ENCODE measurements at places on chromosomes 7 and 10.

DNA sequence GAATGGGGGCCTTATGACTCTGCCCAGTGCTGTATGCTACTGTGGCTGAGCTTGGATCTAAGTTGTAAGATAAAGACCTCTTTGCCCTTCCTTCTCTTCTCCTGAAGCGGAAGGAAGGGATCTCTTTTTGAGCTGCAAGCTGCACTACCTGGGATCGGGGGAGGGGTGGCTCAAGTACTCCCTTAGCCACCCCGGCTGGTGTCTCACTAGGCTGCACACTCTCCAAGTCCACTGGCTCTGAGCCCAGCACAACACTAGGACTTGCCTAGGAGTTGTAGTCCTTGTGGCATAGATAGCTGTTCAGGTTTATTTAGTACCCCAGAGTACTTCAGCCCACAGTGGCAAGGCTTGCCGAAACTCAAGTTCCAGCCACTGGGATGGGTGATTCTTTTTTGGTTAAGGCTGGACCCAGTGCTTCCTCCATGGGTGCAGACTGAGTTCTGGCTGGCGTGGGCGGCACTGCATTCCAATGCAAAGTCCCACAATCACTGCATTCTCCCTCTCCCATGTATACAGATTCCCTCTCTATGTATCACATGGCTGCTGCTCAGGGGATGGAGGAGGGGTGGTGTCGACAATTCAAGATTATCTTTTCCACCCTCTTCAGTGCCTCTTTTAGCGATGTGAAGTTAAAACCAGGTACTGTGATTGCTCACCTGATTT lies 76.2 kb upstream of the SLC25A13 start:
- no peak for DNase-seq

- no peak for DNase-seq
These were observed 28.1 kb upstream of the PLXDC2 start for GRCh38 chr10:19788075-19788686.

DNA sequence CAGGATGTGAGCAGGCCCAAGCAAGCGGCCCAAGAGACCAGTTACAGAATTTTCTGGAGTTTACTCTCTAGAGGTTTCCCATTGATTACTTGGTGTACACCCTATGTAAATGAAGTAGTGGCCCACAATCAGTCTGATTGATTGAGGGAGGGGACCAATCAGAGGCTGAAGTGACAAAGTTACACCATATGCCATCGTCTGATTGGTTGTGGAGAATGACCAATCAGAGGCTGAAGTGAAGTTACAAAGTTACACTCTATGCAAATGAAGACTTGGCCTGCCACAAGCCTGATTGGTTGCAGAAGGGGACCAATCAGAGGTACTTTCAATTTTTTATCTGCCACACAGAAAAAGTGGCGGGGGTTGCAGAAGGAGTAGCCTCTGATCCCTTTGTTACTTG lies 83.7 kb downstream of the KIF20B start:
- no peak for DNase-seq

- DNase-seq: peak; percentile 24
These were observed 33.7 kb downstream of the AP5Z1 start for GRCh38 chr7:4809091-4809591.

DNA sequence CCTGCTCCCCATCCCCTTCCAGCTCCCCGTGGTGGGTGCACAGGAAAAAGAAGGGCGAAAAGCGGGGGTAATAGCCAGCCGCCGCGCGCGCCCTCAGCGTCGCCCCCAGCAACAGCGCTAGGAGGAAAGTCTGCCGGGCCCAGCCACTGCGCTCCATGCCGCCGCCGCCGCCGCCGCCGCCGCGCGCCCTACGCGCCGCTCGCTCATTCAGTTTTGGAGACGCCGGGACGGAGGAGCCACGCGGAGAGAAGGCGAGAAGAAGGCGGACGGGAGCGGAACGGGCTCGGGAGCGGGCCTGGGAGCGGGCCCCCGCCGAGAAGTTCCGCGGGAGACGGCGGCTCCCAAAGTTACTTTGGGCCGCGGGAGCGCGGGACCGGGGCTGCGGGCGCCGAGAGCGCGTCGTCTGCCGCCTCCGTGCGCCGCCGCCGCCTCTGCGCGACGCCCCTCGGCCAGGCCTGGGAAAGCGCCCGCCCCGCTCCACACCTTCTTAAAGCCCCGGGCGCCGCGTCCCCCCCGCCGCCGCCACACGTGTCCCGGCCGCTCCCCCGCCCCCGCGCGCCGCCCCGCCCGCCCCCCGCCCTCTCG lies at the start of gene RELN:
Gene RELN (minus strand): TSS at position 459 of the 585 bp plus-strand sequence. CDS start 302 bp downstream, at position 157.
- DNase-seq: no peak

GRCh38 chr10:131099028-131099726 lies 212.3 kb downstream of the TCERG1L start:
- no peak for DNase-seq

DNA sequence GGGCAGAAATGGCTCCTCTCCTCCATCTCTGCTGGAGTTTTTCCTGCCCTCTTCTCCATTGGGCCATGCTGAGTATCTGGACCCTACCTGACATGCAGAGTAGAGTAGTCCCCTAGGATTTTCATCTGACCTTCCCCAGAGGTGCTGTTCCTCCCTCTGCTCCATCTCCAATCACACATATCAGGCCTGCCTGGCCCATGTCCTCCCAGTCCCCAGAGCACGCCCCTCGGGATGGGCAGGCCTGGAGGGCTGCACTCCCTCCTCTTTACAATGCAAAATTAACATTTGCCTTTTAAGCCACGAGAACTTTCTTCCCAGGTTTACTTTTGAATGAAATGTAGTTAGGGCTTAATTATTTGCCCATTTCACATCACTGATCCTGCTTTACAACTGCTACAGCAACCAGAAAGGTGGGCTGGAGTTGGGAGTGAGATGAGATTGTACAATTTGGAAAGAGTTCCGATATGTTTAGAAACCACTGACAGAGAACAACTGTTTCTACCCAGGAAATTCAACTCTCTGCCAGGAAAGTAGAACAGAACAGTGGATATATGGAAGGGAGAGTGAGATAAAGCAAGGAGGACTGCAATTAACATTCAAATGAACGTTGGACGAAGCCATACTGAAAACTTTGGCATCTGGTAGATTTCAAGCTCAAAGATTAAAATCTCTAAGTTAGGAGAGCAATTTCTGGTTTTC lies 184.0 kb upstream of the HABP2 start:
- DNase-seq: no peak

GRCh38 chr7:79285756-79286155 lies 167.7 kb downstream of the MAGI2 start:
- no peak for DNase-seq

- DNase-seq: no peak
These were observed 24.1 kb downstream of the VIPR2 start for GRCh38 chr7:159120540-159120919.

- DNase-seq: no peak
These were observed 256.4 kb upstream of the SLC26A5 start for GRCh38 chr7:103702454-103702853.

GRCh38 chr7:24271938-24272337 lies 12.1 kb upstream of the NPY start:
- no peak for DNase-seq

DNA sequence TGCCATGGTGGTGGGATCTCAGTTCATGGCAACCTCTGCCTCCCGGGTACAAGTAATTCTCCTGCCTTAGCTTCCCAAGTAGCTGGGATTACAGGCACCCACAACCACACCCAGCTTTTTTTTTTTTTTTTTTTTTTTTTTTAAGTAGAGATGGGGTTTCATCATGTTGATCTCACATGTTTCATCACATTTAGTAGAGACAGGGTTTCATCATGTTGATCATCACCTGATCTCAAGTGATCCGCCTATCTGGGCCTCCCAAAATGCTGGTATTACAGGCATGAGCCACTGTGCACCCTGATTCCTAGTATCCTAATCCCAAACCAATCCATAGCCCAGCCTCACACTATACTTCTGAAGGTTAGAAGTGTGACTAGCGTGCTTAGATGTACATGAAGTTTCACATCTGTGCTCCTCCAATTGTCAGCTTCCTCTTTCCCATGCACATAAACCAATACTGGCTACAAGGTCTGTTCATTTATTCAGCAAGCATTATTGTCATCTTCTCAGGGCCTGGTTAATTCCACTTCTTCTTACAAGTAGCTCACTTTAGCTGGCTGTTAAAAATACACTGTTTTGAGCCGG lies 6.8 kb upstream of the NAT16 start:
- DNase-seq: no peak

GRCh38 chr10:97905276-97905675 lies 55.6 kb downstream of the GOLGA7B start:
- no peak for DNase-seq

- no peak for DNase-seq
These were observed 383.5 kb upstream of the VWC2 start for GRCh38 chr7:49389871-49390479.

GRCh38 chr10:11595395-11595692 lies 16.1 kb downstream of the USP6NL start:
- DNase-seq: no peak

GRCh38 chr10:6667679-6668270 lies 87.7 kb upstream of the PRKCQ start:
- DNase-seq: no peak

DNA sequence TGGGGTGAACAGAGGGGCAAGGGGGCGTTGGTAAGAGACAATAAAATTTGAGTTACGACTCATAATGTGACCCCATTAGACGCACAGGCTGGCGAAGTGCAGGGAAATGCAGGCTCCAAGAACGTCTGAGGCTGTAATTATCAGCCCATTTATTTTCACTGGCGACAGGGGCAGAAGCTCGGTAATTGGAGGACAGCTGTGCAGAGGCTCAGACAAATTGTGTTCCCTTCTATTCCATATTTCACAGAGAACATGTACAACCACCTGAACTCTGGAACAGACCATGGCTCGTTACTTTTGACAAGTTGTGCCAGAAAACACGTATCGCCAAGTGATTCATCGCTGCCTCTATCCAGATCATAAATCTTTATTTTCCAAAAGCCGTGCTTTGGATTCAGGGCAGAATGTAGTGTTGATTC lies 137.3 kb upstream of the FRMD4A start:
- no peak for DNase-seq

- DNase-seq: no peak
These were observed 256.6 kb downstream of the TNS3 start for GRCh38 chr7:47325337-47325736.

- no peak for DNase-seq
These were observed 46.2 kb downstream of the RBM17 start for GRCh38 chr10:6135039-6135438.

GRCh38 chr7:16758631-16759611 lies 5.4 kb downstream of the TSPAN13 start:
- no peak for DNase-seq
